Spinal cord (tissue), 10 donors: ENCODE measurements at places on chromosomes 2 and 18.
A peak's percentile ranks its signal among the peaks of the same experiment; 100 is the strongest.

DNA sequence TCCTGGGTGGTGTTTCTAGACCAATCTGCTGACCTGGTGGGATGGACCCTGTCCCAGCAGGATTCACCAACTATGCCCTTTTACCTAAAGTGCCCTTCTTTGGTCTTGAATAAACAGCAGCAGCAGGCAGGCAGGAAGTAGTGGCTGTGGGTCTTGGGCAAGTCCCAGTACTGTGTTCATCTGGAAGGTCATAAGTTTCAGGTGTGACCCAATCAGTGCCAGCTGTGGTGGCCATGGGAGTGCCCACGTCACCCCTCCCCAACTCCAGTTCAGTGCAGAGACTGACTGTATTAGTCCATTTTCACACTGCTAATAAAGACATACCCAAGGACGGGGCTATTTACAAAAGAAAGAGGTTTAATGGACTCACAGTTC lies 148.3 kb upstream of the SRD5A2 start:
- no peak overlapping the region for H3K27ac ChIP-seq
- H3K4me1 ChIP-seq = no peaks in the 10 kb centered on the region
- DNase-seq = no peak
- H3K4me3 ChIP-seq = no peak overlapping the region

DNA sequence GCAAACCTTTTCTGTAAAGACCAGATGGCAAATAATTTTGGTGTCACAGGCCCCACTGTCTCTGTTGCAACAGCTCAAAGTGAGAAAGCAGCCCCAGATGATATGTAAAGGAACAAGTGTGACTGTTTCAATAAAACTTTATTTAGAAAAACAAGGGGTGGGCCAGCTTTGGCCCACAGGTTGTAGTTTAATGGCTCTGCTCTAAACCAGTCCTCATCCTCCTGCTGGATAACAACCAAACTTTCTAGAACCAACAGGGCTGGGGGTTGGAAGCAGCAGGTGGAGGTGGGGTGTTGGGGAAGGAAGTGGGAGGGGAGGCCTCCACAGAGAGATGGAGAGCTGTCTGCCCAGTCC lies 28.8 kb upstream of the INHBB start:
- no peak overlapping the region for H3K27ac ChIP-seq
- peaks cover 45% of the 10 kb centered on the region for H3K4me1 ChIP-seq
- H3K36me3 ChIP-seq = no peaks in the 10 kb centered on the region
- no peak overlapping the region for H3K4me3 ChIP-seq
- peaks cover 5% of the 10 kb centered on the region for H3K27me3 ChIP-seq

DNA sequence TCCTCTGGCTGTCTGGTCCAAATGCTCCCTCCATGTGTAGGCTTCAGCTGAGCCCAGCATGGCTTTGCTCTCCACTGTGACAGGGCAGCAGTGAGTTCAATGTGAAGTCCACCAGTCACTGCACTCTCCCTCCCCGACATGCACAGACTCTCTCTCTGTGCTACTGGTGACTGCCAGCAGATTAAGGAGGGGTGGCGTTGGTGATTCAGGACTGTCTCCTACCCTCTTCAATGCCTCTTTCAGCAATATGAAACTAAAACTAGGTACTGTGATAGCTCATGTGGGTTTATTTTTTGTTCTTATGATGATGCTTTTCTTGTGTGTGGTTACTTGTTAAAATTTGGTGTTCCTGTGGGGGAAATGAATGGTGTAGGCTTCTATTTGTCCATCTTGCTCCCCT lies 201.0 kb upstream of the RBMS1 start:
- H3K36me3 ChIP-seq = no peaks in the 10 kb centered on the region
- DNase-seq = no peak
- no peak overlapping the region for H3K27ac ChIP-seq
- no peaks in the 10 kb centered on the region for H3K4me1 ChIP-seq
- H3K27me3 ChIP-seq = no peaks in the 10 kb centered on the region

GRCh38 chr2:96153291-96153713 lies 8.1 kb upstream of the DUSP2 start:
- H3K36me3 ChIP-seq = no peaks in the 10 kb centered on the region
- no peak for DNase-seq
- H3K27ac ChIP-seq = no peak overlapping the region
- no peak overlapping the region for H3K4me3 ChIP-seq
- peaks cover 7% of the 10 kb centered on the region for H3K27me3 ChIP-seq

GRCh38 chr18:5417342-5417741 lies 121.8 kb upstream of the ZBTB14 start:
- H3K4me1 ChIP-seq = peaks cover 8% of the 10 kb centered on the region
- no peak overlapping the region for H3K27ac ChIP-seq
- H3K4me3 ChIP-seq = no peak overlapping the region

DNA sequence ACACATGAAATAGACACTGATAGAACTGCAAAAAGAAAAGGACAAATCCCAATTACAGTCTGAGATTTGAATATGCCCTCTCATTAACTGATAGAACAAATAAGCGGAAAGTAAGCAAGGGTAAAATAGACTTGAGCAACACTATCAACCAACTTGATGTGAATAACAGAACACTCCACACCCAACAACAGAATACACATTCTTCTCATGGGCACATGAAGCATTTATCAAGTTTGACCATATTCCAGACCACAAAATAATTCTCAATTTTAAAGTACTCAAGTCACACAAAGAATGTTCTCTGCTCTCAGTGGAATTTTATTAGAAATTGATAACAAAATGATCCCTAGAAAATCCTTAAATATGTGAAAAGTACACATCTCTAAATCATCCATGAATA lies 19.0 kb downstream of the ETAA1 start:
- no peak overlapping the region for H3K4me3 ChIP-seq
- H3K36me3 ChIP-seq = no peaks in the 10 kb centered on the region
- DNase-seq = no peak

- H3K4me1 ChIP-seq = no peaks in the 10 kb centered on the region
- H3K4me3 ChIP-seq = no peak overlapping the region
- no peaks in the 10 kb centered on the region for H3K27me3 ChIP-seq
- DNase-seq = peak; percentile 76
Measured at GRCh38 chr2:66694087-66694860, 259.3 kb downstream of the MEIS1 start.

- DNase-seq = no peak
- H3K36me3 ChIP-seq = no peaks in the 10 kb centered on the region
- peaks cover 13% of the 10 kb centered on the region for H3K4me1 ChIP-seq
- no peaks in the 10 kb centered on the region for H3K27me3 ChIP-seq
Measured at GRCh38 chr2:860259-860855, 90.3 kb upstream of the SNTG2 start.

- no peak overlapping the region for H3K27ac ChIP-seq
- no peaks in the 10 kb centered on the region for H3K4me1 ChIP-seq
- H3K4me3 ChIP-seq = no peak overlapping the region
- no peaks in the 10 kb centered on the region for H3K36me3 ChIP-seq
- no peak for DNase-seq
Measured at GRCh38 chr18:62763101-62763521, 47.8 kb downstream of the PHLPP1 start.

DNA sequence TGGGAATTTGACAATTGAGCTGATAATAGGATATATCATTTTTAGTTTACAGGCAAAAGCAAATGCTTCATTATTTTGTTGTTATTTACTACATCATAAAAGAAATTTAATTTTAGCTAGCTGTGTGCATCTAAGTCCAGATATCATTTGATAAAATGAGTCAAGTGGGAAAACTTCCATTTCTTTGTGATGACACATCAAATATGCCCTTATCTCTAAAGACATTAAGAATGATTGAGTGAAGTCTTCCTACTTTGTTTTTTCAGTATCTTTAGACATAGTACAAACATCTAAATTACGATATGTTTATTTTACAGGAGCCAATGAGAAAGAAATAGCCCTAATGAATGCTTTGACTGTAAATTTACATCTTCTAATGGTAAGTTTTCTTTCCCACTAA lies 77.0 kb downstream of the KYNU start:
- no peaks in the 10 kb centered on the region for H3K4me1 ChIP-seq
- H3K27me3 ChIP-seq = no peaks in the 10 kb centered on the region
- H3K36me3 ChIP-seq = no peaks in the 10 kb centered on the region
- H3K4me3 ChIP-seq = no peak overlapping the region
- no peak for DNase-seq

GRCh38 chr2:45121236-45121927 lies 112.1 kb upstream of the SIX2 start:
- H3K27ac ChIP-seq = no peak overlapping the region
- no peaks in the 10 kb centered on the region for H3K4me1 ChIP-seq
- H3K4me3 ChIP-seq = no peak overlapping the region

DNA sequence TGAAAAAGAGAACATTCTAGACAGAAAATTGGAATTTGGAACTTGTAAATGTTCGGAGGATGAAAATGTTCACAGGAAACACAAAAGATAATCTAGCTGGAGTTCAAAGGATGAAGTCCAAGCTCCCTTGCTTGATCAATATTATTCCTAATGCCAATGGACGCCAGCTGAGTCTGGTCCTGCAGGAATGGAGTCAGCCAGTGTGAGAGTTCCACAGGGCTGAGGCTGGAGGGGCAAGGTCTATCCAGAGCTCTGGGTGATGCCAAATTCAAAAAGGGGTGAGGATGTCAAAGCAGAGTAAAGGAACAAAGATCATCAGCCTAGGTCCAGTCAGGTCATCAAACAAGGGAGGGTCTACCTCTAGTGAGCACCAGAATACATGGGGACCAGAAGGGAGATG lies 78.5 kb upstream of the CTNNA2 start:
- H3K36me3 ChIP-seq = no peaks in the 10 kb centered on the region
- DNase-seq = no peak
- H3K27me3 ChIP-seq = no peaks in the 10 kb centered on the region
- H3K4me3 ChIP-seq = no peak overlapping the region
- H3K4me1 ChIP-seq = peaks cover 9% of the 10 kb centered on the region
- no peak overlapping the region for H3K27ac ChIP-seq

GRCh38 chr2:240963868-240964703 lies 34.3 kb upstream of the SNED1 start:
- no peak overlapping the region for H3K27ac ChIP-seq
- no peak for DNase-seq
- H3K36me3 ChIP-seq = peaks cover 13% of the 10 kb centered on the region
- H3K4me3 ChIP-seq = no peak overlapping the region

GRCh38 chr2:84906900-84907714 lies 1.7 kb downstream of the TMSB10 start:
- DNase-seq = no peak
- peaks cover 15% of the 10 kb centered on the region for H3K4me1 ChIP-seq
- H3K4me3 ChIP-seq = peak overlapping the region; percentile 97
- H3K36me3 ChIP-seq = peaks cover 14% of the 10 kb centered on the region
- H3K27ac ChIP-seq = peak overlapping the region; percentile 85

- no peak overlapping the region for H3K4me3 ChIP-seq
- H3K36me3 ChIP-seq = peaks cover 10% of the 10 kb centered on the region
- no peak overlapping the region for H3K27ac ChIP-seq
- no peaks in the 10 kb centered on the region for H3K27me3 ChIP-seq
Measured at GRCh38 chr2:88698498-88699233, 7.2 kb downstream of the RPIA start.

DNA sequence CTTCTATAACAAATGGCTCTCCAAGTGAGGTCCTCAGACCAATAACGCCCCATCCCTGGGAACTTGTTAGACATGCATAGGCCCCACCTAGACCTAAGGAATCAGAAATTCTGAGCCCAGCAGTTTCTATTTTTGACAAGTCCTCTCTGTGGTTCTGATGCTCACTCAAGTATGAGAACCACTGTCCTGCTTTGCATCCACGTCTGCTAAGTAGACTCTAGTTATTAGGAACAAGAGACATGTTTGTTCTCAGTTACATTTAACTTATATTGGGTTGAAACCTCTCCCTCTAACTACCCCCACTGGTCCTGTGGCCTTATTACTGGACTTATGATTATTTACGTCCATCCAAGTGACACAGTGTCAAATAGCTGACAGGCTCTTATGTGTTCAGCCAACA lies 70.3 kb downstream of the TMEM17 start:
- DNase-seq = no peak
- no peak overlapping the region for H3K4me3 ChIP-seq
- no peaks in the 10 kb centered on the region for H3K27me3 ChIP-seq
- H3K36me3 ChIP-seq = no peaks in the 10 kb centered on the region
- H3K27ac ChIP-seq = no peak overlapping the region
- H3K4me1 ChIP-seq = no peaks in the 10 kb centered on the region

- no peak overlapping the region for H3K27ac ChIP-seq
- no peaks in the 10 kb centered on the region for H3K27me3 ChIP-seq
- no peak overlapping the region for H3K4me3 ChIP-seq
- peaks cover 21% of the 10 kb centered on the region for H3K4me1 ChIP-seq
- no peak for DNase-seq
Measured at GRCh38 chr2:71613403-71613952, 160.1 kb downstream of the DYSF start.

DNA sequence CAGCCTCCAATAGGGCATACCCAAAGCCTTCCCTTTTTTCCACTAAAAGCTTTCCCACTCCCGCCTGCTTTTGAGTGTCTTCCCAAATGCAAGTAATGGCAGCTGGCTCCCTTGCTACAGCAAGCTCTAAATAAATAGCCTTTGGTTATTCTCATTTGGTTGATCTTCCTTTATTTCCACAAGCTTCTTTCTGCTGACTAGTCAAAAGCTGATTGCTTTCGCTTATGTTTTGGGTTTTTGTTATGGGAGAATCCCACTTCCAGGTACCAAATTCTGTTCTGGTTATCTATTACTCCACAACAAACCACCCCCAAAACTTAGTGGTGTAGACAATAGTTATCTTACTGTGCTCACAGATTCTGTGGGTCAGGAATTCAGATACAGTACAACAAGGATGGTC lies 22.3 kb downstream of the SP5 start:
- no peaks in the 10 kb centered on the region for H3K4me1 ChIP-seq
- no peak overlapping the region for H3K4me3 ChIP-seq
- no peak overlapping the region for H3K27ac ChIP-seq
- H3K36me3 ChIP-seq = no peaks in the 10 kb centered on the region
- no peak for DNase-seq
- no peaks in the 10 kb centered on the region for H3K27me3 ChIP-seq

- DNase-seq = no peak
- H3K36me3 ChIP-seq = peaks cover 97% of the 10 kb centered on the region
Measured at GRCh38 chr2:240575101-240575965, 7.0 kb downstream of the RNPEPL1 start.

GRCh38 chr18:48949050-48949605 lies 1.6 kb downstream of the SMAD7 start:
- peaks cover 8% of the 10 kb centered on the region for H3K36me3 ChIP-seq
- H3K27ac ChIP-seq = peak overlapping the region; percentile 76
- no peaks in the 10 kb centered on the region for H3K27me3 ChIP-seq
- H3K4me3 ChIP-seq = peak overlapping the region; percentile 61

GRCh38 chr18:49967171-49967570 lies 153.8 kb upstream of the ACAA2 start:
- H3K4me3 ChIP-seq = no peak overlapping the region
- H3K27ac ChIP-seq = no peak overlapping the region
- no peaks in the 10 kb centered on the region for H3K27me3 ChIP-seq
- DNase-seq = no peak

DNA sequence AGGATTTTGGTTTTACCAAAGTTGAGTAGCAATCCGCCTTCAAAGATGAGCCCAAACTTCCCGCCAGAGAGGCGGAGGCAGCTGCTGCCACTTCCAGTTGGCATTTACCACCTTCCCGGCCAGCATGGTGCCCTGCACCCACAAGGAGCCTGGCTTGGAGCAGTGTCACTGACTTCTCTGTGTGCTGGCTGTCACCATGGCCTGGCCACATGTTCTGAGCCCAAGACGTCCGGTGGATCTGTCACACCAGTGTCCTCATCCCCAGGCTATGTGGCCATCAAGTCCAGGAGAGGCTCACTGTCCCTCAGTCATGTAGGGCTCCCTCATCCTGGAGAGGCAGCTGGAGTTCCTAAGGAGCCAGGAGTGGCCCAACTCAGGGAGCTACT lies 100.6 kb downstream of the ACKR3 start:
- no peaks in the 10 kb centered on the region for H3K36me3 ChIP-seq
- peak overlapping the region; percentile 77 for H3K27ac ChIP-seq
- H3K27me3 ChIP-seq = no peaks in the 10 kb centered on the region
- no peak overlapping the region for H3K4me3 ChIP-seq
- peaks cover 13% of the 10 kb centered on the region for H3K4me1 ChIP-seq
